ENCODE measurements at places on chromosomes 6 and 20.

DNA sequence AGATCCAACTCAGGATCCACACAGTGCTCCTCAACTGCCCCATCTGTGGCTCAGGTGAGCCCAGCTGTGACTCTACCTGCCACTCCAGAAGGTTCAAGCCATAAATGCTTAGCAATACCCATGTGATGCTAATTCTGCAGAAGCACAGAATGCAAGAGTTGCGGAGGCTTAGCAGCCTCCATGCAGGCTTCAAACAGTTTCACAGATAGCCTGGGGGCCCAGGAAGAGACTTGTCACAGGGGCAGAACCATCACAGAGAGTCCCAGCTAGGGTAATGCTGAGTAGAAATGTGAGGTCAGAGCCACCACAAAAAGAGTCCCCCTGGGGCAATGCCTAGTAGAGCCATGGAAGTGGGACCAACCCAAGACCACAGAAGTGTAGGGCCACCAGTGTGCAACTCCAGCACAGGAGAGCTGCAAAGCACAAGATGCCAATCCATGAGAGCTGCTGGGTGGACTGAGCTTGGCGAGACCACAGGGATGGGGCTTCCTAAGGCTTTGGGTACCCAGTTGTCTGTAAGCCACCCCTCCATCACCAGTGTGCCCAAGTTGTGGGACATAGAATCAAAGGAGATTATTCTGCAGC is 283.9 kb downstream of the UBE3D start:
- no peak for DNase-seq

DNA sequence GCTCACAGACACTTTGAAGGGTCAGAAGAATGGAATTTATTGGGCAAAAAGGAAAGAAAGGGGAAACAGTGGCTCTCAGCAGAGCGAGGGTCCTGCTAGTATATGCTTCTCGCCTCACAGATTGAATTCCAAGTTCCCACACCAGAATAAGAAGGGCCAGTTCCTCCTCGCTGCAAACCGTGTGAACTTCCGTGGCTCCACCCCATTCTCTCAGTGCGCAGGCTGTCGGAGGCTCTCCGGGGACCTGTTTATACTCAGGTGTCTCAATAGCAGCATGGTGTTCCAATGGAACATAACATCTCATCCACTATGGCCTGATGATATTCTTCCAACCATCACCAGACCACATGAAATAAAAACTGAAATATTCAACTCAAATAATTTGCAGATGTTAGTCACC is 4.6 kb downstream of the SAMD3 start:
- no peak for DNase-seq

DNA sequence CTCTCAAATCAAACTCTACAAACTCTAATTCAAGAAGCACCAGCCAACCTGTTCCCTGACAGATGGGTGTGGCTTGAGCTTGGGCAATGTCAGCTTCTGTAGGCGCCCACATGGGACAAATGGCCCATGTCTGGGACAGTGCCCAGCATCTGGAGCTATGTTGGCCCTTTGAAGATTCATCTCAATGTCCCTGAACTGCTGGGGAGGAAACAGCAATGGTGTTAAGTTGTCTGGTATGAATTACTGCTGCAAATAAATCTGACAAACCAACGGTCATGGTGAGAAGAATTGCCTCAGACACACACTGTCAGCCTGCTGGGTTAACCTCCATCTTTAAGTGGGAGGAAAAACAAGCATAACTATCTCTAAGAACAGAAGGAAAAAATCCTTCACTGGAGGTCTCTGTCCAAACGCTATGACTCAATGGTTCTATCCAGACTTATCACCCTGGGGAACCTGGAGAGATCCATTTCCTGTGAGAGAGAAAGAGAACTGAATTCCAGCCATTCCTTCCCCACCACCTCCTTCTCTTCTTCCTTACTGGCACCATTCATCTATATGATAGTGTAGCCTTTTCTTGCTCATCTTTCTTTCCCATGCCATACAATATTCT is 274.9 kb downstream of the CDH26 start:
- no peak for DNase-seq

- no peak for DNase-seq
Measured at GRCh38 chr6:105847433-105847832, 238.7 kb upstream of the PRDM1 start.

GRCh38 chr6:84197708-84198107 is 29.7 kb downstream of the CEP162 start:
- no peak for DNase-seq

- no peak for DNase-seq
Measured at GRCh38 chr20:38129248-38129865, 35.7 kb downstream of the TGM2 start.

DNA sequence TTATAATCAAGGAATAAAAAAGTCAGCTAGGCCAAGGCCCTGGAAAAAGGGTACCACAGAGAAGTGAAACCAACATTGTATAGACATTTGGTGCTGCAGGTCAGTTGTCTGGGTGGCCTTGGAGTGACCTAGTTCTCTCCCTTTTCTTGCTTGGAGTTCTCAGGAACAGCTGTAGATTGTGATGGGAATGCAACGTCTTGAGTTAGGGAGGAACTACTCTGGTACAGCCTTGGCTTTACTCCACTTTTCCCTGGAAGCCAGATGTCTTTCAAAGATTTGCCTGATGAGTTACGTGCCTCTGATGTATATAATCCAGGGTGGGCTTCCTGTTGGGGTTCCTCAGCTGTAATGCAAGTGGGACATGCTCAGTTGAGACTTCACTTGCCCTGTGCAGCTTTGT is 694.7 kb downstream of the HTR1B start:
- no peak for DNase-seq

DNA sequence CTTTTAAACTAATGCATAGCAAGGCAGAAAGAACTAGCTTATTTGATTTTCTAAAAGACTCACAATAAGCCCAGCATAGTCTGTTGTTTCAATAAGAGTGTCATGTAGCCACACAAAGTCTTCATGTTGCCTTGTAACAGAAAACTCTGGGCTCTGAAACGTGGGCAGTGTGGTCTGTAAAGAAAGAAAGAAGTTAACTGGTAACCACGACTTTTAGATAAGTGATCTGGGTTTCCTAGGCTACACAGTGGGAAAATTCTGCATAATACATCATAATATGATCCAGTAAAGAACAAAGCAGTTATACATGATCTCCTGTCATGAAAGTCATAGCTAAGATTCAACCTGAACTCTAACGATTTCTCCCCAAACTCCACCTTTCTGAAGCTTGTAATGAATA is 13.3 kb downstream of the SNX5 start:
- DNase-seq, result no peak

DNA sequence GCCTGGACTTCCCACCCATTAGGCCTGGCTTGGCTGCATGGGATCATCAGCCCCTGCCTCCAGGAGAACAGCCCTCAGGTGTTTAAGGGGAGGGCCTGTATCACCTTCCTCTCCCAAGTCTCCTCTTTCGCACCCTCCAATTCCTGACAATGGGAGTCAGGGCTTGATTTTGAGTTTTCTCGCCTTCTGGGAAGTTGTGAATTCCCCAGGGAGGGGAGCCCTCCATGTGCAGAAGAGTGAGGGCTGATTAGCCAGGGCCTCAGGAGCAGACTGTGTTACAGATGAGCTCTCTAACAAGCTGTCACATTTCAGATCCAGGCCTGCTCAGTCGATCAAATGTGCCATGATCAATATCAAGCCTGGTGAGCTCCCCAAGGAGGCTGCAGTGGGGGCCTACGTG is 42.4 kb downstream of the CNBD2 start:
- no peak for DNase-seq

GRCh38 chr6:69232496-69232895 is 564.3 kb downstream of the LMBRD1 start:
- DNase-seq, result peak; percentile 63

GRCh38 chr6:92147246-92147645 is 1272.1 kb downstream of the EPHA7 start:
- no peak for DNase-seq

DNA sequence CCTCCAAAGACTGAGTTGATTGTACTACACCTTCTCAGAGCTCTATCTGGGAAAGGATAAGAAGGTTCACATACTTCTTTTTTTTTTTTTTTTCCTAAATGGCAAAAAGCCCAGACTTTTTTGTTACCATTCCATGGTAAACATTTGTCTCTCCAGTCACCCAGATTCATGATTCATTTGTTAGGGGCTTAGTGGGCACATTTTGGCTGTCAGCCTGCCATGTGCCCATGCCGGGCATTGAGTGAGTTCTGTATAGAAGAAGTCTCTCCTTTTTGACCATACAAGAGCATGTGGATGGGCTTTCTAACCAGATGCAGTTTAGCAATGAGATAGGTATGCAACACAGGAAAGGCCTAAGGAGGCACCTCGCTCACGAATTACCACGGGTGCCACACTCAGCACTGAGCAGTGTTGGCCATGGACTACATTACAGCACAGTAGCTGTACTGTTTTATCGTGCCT is 447.5 kb upstream of the HSF2 start:
- DNase-seq, result no peak

GRCh38 chr6:162005372-162005771 is 722.2 kb downstream of the PRKN start:
- DNase-seq, result no peak

DNA sequence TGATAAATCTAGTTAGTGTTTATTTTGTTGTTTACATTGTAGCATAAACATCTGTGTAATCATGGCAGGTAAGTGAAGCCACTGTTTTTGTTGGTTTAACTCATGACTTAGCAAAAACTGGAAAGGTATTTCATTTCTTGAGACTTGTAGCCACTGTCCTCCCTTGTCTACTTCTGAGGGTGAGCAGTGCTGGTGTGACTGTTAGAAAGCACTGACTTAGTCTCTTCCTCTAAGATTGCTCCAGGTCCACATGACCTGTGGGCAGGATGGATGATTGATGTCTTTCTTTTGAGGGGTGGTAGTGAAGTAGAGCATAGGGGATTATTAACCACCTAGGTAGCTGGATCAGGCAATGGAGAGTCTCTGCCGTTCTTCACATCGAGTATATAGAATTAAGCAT is 203.8 kb downstream of the ARID1B start:
- DNase-seq, result no peak

Data from WERI-Rb-1 (cell line).